Stimulated activated CD8-positive, alpha-beta memory T cell treated with anti-CD3 and anti-CD28 coated beads, Interleukin-7, amount 100 ng/mL, for 24 hours (primary cell): ENCODE measurements at places on chromosomes 5 and 9.

DNA sequence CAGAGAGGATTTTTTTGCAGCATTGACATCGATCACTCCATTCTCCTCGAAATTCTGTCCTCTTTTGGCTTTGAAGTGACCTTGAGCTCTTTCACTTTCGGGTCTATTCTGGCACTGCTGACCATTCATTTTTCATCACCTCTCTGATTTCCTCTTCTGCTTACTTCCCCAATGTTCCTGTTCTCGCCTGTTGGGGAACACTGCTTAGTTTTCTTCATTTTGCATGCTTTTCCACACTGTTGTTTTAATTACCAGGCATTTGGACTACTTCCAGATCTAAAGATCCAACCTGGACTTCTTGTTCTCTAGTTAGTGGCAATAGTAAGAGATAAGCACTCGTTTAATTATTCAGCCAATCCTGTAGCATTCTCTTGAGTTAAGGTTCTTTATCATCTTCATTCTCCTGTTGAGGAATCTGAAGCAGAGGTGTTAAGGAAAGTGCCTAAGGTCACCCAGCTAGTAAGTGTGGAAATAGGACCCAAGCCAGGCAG is 53.4 kb downstream of the MAN2A1 start:
- no peak for DNase-seq

DNA sequence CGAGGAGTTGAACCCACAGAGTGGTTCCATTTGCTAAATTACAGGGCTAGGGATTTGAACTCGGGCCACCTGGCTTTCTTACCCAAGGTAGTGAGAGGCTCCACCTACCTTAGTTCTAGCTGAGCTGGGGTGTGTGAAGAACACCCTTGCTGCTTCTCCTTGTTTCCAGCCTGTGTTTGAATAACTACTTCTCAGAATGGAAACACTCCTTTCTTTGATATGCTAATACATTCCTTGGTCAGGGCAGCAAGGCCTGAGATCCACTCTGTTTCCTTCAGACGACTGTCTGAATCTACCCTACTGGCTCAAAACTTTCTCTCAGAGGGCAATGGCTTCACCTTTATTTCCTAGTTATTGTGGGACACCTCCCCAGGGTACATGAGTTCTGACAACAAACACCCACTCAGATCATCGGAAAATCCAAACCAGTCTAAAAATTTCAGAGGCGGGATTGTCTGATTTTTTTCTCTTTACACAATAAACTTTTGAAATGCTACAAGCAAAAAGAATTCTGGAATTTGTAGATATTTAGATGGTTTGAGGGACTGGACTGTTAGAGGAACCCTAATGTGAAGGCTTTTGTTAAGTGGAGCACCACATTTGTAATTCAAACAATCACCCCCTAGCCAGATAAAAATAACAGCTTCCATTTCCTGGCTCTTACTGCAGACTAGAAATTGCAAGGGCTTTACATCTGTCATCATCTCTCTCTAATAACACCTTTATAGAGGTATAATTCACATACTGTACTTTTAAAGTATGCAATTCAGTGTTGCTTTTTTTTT is 4.0 kb upstream of the ATP6V1G1 start:
- no peak for DNase-seq

DNA sequence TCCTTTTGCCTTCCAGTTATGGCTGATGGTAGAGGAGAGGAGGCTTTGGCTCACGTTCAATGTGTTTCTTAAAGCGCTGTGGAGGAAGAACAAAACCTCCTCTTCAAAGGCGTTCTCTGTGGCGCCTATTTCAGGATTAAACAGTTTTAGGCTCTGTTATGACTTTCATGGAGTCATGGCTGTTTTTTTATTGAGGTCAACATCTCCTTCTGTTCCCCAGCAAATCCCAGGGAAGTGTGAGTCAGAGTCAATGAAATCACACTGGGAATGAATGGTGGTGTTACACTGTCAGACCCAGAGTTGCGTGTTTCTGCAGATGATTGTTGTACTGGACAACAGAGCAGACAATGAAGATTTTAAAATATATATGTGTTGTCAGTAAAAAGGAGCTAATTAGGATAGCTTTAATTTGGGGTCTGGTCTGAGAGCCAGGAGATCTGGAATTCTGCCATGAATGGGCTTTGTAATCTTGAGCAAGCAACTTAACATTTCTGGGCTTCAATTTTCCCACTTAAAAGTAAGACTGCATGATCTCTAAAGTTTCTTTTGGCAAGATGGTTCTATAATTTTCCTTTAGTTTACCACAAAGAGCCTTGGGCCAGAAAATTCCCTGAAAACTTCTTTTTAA is 240.7 kb downstream of the CSNK1G3 start:
- DNase-seq: no peak

- DNase-seq: no peak
These were observed 68.5 kb downstream of the GHR start for GRCh38 chr5:42491699-42492098.

- no peak for DNase-seq
These were observed 36.1 kb upstream of the PHF2 start for GRCh38 chr9:93540305-93540704.

GRCh38 chr5:151700820-151701219 is 14.1 kb upstream of the SPARC start:
- no peak for DNase-seq

GRCh38 chr5:17075236-17075635 is 139.1 kb upstream of the MYO10 start:
- no peak for DNase-seq
